Ascending aorta (tissue), 2 donors: ENCODE measurements at places on chromosomes 1 and 21.

- no peak overlapping the region for H3K4me3 ChIP-seq
- H3K36me3 ChIP-seq: no peaks in the 10 kb centered on the region
- no peaks in the 10 kb centered on the region for H3K27me3 ChIP-seq
- no peaks in the 10 kb centered on the region for H3K4me1 ChIP-seq
Measured at GRCh38 chr1:53089478-53090226, 27.6 kb downstream of the PODN start.

GRCh38 chr1:178192686-178193085 is 98.8 kb downstream of the RASAL2 start:
- H3K27ac ChIP-seq: peak overlapping the region; percentile 17
- DNase-seq: no peak
- H3K36me3 ChIP-seq: no peaks in the 10 kb centered on the region
- no peaks in the 10 kb centered on the region for H3K4me1 ChIP-seq

- no peak overlapping the region for H3K4me3 ChIP-seq
- H3K27ac ChIP-seq: no peak overlapping the region
- no peaks in the 10 kb centered on the region for H3K27me3 ChIP-seq
- no peak for DNase-seq
- no peaks in the 10 kb centered on the region for H3K36me3 ChIP-seq
Measured at GRCh38 chr21:34771512-34772028, 102.8 kb downstream of the CLIC6 start.

DNA sequence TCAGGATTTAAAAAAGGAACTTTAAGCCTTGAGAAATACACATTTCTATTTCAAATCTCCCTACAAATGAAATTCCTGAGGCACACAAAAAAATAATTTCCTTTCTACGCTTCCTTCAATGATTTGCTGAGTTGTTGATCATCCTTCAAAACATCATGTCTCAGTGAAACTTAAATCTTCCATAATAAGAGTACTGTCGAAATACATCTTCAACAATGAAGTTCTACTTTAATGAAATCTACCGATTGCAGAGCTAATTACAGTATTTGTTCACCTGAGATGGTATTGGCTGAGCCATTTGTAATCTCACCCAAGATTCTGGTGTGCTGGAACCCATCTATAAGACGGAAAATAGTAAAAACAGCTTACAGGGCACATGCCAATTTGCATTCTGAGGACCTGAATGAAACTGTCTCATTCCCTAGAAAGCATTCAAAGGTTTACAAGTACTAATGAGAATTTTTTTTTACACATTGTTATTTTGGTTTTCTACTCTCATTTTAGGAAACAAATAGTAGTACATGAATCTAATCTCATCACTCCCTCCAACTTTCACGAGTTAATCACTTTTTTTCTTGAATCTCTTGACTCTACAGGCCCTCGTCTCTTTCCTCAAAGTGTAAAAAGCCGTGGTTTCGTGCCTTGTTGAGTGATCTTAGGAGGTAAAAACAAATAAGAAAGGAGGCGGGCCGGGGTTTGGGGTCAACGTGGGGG is 1.1 kb downstream of the CHML start:
- DNase-seq: no peak
- peak overlapping the region; percentile 80 for H3K27ac ChIP-seq
- H3K27me3 ChIP-seq: no peaks in the 10 kb centered on the region
- peak overlapping the region; percentile 88 for H3K4me3 ChIP-seq
